Activated CD4-positive, alpha-beta T cell treated with anti-CD3 and anti-CD28 coated beads for 48 hours (primary cell): ENCODE measurements at places on chromosomes 7 and 10.
A peak's percentile ranks its signal among the peaks of the same experiment; 100 is the strongest.

DNA sequence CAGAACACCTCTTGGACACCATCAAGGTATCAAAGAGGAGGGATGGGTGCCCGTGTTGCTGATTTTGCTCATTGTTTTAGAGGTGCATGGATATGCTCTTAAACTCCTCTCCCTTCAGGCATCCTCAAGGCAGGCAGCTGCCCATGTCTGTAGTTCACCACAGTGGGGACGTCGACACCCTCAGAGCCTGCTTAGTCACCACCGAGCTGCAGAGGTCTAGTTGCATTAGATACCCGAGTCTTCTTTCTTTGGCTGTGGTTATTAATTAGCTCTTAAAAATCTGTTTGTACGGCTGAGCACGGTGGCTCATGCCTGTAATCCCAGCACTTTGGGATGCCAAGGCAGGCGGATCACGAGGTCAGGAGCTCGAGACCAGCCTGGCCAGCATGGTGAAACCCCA is 24.7 kb upstream of the TSPAN13 start:
- DNase-seq: no peak

- no peak for DNase-seq
Measured at GRCh38 chr7:83178066-83178465, 15.4 kb upstream of the PCLO start.

GRCh38 chr10:4150676-4151075 is 365.7 kb upstream of the KLF6 start:
- no peak for DNase-seq

DNA sequence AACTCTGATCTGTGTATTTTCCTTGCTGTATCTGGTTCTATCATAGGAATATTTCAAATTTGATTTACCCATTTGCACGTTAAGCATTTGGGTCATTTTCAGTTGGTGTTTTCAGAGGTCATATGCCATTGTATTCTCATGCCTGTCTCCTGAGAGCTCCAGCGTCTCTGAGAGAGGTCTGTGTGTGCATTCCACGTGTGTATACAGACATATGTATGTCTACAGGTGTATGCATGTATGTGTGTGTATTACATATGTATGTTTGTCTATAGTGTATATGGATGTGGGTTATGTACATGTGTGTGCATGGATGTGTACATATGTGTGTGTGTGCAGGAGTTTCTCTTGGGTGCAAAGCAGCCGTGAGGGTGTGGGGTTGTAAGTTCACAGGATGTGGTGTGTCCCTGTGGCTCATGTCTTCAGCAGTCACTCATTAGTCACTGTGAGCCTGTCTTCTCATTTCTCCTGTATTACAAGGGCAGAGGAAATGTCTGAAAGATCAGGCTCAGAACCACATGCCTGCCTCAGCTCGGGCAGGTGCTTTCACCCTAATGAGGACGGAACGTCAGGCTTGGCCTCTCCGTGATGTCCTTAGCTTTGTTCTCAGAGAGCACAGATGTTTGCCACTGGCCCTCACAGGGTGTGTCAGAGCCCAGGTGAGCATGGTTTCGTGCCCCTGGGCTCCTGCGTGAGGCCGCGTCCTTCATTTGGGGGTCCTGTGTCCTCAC is 101.6 kb downstream of the NKX6-2 start:
- peak; percentile 62 for DNase-seq

GRCh38 chr10:126380352-126381076 is 7.8 kb downstream of the ADAM12 start:
- no peak for DNase-seq

DNA sequence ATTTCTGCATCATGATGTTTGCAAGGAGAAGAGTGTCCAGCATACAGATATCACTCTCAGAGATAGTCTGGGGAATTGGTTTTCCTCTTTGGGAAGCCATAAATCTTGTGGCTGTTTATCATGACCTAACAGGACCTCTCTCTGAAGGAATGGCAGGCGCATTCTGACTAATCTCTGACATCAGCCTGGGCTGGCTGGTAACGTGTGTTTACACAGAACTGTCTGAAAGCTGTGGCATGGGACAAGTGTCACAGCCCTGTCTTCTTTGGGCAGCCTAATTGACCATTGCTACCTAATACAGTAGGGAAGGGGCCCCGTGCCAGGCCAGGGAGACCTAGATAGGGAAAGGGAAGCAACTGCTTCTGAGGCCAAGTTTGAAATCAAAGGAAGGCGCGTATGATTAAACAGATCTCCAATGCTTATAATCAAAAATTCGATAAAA is 73.9 kb upstream of the CABCOCO1 start:
- DNase-seq: no peak

DNA sequence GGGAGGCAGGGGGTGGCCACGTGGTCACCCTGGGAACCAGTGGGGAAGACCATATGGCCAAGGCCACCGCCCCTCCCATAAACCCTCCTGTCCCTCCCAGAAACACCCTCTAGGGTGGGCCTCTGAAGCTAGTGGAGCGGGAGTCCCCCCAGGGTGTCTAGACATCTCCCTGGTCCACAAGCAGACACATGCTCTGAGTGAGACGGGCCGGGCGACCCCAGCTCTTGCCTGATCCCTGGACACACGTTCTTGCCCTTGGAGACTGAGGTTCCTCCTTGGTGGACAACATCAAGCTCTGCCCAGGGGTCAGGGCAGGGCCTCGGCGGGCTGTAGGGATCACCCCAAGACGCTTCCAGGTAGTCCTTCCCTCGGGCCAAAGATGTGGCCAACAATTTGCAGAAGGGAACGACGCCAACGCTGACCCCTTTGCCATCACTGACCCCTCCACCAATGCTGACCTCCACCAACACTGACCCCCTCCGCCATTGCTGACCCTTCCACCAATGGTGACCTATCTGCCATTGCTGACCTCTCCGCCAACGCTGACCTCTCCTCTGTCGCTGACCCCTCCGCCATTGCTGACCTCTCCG is 57.1 kb downstream of the FOXL3 start:
- DNase-seq: no peak

- peak; percentile 82 for DNase-seq
Measured at GRCh38 chr10:99532687-99533495, at the start of gene NKX2-3. NKX2-3 (plus strand) TSS chr10:99532942; CDS start chr10:99533132, 190 bp downstream.

GRCh38 chr10:127157089-127157488 is 39.3 kb downstream of the INSYN2A start:
- no peak for DNase-seq

- no peak for DNase-seq
Measured at GRCh38 chr7:80870813-80871212, 48.0 kb downstream of the SEMA3C start.

- no peak for DNase-seq
Measured at GRCh38 chr7:114589436-114589835, 174.8 kb downstream of the FOXP2 start.

GRCh38 chr7:151249732-151250072 is 1.2 kb upstream of the SMARCD3 start:
- no peak for DNase-seq

DNA sequence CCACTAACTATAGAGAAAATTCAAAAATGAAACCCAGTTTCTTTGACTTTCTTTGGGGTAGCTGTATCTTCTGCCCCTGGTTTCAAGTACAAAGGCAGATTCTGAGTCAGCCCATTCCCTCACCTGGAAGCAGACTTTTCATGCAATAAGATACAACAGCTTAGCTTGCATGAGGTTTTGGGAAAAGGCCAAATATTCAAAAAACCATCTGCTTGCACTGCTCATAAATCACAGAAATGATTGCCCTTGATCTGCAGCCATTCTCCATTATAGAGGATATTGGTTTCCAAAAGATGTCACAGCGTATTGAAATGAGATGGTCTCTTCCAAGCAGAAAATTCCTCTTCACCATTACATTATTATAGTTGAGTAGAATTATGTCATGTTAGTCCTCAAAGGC is 354.0 kb downstream of the PHF14 start:
- DNase-seq: no peak

GRCh38 chr10:35299016-35299415 is 37.3 kb upstream of the CCNY start:
- no peak for DNase-seq

GRCh38 chr7:115558161-115558560 is 472.4 kb downstream of the TFEC start:
- DNase-seq: no peak

DNA sequence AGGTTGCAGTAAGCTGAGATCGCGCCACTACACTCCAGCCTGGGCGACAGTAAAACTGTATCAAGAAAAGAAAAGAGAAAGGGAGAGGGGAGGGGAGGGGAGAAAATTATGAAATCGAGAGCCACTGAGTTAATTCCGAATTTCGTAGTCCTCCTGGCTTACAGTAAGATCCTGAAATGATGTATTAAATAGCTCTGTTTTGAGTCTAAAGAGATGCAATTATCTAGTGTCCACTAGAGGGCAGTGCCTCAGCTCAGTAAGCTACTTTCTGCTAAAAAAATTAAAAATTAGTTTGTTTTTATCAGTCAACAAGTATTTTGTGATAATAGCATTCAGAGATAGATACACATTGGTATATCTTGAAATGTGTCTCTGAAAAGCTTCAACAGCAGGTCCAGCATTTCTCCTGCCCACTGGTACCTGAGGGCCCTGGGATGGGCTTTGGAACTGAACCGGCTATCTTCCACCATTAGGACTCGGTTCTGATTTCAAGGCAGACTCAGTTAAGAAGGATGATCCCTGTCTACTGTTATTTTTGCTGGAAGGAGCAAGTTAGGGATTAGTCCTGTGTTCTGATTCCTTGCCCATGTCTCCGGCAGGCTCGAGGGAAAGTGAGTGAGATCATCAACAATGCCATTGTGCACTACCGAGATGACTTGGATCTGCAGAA is 19.5 kb downstream of the TSPAN33 start:
- no peak for DNase-seq

GRCh38 chr7:73983437-73984164 is 44.4 kb upstream of the ELN start:
- no peak for DNase-seq

DNA sequence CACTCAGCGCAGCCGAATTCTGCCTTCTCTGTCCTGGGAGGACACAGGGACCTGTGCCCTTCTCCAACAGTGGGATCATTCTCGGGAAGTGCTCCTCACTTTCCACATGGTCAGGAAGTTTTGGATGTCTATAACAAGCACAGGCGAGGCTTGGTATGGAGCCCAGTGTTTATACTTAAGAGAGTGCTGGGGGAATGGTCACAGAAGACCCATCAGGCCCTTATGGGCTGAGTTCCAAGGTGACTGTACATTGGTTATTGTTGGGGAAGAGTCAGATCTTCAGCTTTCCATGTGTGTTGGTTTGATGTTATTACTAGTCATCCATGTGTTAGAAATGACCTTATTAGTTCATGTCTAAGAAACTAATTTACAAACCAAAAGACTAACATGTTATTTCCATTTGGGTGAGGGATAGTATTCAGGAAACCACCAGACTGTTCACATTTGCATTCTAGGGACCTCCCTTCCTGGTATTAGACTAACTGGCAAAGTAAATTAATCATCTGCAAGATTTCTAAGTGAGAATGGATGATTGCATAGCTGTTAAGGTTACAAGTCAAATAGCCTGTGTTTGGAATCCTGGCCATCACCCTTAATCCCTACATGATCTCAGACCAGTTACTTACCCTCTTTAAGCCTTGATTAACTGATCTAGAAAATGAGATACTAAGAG is 834.2 kb downstream of the LRMDA start:
- no peak for DNase-seq

- DNase-seq: no peak
Measured at GRCh38 chr7:134752006-134752760, 27.3 kb upstream of the CALD1 start.

GRCh38 chr7:43530553-43531410 is 52.1 kb upstream of the STK17A start:
- no peak for DNase-seq

GRCh38 chr10:71725998-71726579 is 6.5 kb upstream of the C10orf105 start:
- peak; percentile 89 for DNase-seq

- DNase-seq: no peak
Measured at GRCh38 chr10:84550756-84551436, 222.5 kb downstream of the CCSER2 start.

DNA sequence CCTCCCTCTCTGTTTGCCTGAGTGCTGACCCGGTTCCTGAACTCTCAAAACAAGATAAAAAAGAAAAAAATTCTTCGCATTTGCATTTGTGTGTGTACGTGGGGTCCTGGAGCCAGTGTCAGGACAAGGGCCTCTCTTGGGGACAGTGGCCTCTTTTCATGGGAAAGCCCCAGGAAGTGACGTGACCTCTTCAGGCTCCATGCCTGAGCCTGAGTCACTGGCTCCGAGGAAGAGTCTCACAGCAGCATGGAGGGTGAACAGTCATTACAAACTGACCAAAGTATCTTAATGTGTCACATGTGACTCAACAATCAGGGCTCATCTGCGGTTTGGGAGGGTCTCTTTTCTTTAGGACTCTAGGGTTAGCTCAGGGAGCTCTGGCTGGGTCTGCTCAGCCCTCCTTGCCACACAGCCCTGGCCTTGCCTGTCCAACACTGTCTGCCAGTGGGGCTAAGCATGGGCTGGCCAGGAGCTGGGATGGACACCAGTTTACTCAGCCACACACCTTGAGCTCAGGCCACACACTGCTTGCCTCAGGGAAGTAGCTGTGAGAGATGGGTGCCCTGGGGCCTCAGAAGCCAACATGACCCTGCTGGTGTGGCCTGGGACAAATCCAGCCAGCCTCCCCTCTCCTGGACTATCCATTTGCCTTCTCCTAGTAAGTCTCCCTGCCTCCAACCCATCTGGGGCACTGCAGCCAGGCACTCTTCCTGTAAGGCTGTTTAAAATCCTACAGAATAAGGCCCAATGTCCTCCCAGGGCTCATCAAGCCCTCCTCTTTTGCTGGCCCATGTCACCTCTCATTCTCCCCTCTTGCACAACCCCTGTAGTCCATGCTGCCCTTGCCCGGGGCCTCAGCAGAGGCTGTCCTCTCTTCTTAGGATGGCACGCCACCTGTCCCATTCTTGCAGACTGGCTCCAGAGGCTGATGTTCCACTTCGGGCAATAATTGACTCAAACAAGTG is 10.5 kb downstream of the TMEM273 start:
- peak; percentile 81 for DNase-seq

GRCh38 chr7:66281678-66282590 is 76.8 kb downstream of the TPST1 start:
- no peak for DNase-seq

DNA sequence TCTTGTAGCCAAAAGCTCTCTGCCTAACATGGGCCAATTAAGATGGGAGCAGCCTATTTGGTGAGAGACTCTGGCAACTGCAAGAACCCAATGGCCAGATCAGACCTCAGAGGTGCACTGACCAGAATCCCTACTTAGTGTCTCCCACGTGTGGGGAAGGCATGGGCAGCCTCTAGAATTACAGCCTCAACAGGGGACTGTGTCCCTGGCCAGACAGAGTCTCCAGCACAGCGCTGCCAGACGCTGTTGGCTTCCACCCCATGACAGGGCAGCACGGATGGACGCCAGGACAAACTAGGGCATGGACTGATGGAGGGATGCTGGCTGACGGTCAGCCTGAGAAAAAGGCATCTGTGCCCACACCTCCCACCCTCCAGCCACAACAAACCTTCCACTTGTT is 729.3 kb upstream of the AUTS2 start:
- no peak for DNase-seq

- no peak for DNase-seq
Measured at GRCh38 chr10:5546891-5547680, 22.3 kb downstream of the CALML3 start.
